ENCODE measurements at places on chromosomes 5 and 9.

DNA sequence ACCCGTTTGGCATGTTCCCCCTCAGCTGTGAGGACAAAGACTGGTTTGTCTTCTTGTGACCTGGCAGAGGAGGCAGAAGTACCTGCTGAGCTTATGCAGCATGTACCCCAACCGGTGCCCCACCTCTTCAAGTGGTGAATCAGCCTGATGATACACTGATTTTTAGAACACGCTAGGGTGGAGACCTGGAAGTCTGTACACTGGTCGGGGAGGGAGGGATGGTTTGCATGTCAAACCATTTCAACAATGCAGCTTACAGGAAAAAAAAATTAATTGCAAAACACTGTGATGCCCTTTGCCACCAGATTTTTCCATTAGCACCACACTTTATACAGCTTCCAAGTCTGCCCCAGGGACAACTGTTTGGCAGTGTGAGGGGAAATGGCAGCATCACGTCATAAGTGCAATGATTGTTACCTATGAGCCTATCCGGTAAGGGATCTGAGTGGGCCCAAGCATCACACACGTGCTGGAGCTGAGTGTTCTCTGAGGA is 155.1 kb upstream of the DMRT1 start:
- DNase-seq = no peak

- no peak for DNase-seq
Observed at GRCh38 chr5:149355688-149356087, 2.2 kb upstream of the PCYOX1L start.

GRCh38 chr9:73714294-73714693 is 562.6 kb downstream of the ANXA1 start:
- DNase-seq = no peak

DNA sequence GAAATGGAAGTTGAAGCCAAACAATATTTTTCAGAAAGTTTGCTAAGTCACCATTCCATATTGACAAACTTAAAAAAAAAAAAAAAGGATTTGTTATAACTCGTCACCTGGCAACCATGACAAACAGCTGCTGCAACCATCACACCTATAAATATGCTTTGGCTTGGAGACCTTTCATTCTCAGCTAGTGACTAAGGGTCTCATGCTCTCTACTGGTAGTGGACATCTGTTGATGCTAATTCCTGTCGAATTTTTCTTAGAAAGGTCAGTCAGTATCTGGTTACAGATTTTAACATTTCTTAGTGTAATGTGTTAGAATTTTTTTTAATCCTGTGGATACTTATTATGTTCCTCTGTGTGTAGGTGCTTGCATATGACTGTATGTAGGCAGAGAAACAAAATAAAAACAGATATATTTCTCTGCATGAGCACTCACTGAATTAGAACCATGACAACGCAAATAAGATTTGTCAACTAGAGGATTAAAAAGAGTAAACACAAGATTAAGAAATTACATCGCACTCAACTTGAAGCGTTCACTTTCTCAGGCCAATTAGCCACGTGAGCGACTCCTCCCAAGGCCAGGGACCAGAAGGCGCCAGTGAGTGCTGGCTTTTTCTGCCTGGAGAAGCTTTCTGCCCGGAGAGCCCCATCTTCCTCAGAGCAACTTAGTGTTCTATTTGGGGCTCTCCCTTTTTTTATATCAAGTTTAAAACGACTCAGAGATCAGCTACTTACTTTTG is 27.0 kb upstream of the ZNF622 start:
- no peak for DNase-seq

DNA sequence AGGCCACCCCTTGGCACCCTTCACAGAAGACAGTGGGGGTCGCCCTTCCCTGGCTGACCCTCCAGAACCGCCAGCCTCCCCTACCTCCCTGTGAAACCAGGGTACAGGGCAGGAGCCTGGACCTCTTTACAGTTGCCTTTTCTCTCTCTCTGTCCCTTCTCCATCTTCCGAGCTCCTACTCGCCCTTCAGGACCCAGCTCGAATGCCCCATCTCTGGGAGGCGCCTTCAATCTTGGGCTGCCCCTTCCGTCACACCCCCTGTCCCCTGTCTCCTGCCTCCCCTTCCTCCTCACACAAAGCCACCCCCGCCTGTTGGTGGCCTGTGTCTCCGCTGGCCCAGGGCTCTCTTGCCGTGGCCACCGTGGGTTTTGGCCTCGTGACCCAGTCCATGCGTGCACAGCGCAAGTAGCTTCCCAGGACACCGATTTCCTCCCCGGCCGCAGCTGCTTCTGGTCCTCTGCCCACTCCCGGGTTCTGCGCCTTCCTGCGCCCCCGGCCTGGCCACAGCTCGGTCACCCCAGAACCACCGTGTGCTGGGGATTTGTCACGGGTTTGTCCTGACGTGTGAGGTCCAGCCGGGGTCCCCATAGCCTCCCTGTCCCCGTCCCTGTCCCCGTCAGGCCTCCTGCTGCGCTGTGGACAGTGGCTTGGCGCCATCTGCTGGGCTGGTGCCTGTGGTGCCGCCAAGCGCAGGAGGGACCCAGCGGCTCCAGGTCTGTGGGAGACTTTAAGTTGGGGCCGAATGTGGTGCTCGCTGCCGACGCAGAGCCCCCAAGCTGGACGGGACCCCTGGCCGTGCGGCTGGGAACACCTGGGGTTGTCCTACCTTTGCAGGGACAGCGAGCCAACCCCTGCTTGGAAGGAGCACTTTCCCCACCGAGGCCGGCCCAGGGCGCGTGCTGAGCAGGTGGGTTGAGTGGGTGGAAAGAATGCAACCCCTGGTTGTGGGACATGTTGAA is 4.0 kb upstream of the TMEM250 start:
- DNase-seq = peak; percentile 86

DNA sequence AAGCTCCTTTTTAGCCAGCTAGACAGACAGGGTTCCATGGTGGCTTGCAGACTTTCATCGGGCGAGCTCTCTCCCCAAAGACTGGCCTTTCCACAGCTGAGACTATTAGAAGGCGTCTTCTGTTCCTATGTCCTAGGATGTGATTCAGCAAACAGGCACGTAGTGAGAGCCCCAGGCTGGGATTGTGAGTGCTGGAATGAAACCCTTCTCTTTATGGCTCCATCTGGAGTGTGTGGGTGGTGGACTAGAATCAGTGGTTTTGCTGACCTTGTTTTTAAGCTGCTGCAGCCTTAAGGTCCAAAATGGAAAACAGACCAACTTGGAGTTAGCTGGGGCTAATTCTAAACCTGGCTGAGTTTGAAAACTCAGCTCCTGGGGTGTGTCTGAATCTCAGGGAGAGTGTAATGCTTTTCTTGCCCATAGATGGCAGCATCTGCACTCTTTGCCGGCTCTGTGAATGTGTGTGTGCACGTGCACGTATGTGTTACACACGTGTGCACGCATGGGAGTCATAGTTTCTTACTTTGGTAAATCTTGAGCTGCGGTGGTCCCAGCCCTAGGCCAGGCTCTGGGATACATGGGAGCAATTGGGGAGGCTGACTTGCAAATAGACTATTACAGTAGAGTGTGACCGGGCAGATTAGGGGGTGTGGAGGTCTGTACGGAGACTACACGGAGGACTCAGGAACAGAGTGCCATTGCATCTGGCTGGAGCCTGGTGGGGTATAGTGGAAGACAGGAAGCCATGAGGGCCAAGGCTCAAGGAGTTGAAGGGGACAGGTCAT is 10.7 kb downstream of the GSN start:
- DNase-seq = peak; percentile 46

DNA sequence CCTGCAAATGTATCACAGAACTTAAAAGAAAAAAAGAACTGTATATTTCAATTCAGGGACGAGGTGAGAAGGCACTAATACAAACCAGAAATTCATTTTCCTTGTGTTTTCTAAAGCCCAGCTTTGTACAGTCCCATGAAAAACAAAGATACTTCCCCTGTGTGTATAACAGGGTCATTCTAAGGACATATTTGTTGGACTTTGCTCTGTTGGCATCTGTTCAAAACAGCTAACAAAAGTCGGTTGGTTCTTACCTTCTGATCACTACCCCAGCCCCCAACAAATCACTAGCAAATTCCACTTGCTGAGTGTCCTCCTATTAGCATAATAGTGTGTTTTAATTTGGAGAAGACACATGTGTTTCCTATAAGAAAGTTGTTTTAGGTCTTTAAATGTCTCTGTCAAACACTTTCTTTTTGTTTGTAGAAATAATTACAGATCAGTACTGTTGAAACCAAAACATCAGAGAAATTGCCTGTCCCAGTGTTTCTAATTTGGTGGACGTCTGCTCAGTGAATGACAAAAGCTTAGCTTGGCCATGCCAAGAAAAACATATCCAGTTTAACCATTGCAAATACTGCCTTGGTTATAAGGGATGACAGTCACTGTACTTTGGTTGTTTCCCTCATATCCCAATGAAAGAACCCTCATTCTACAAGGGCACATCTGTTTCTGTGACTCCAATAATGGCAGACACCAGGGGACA is 480.5 kb downstream of the EBF1 start:
- DNase-seq = no peak

DNA sequence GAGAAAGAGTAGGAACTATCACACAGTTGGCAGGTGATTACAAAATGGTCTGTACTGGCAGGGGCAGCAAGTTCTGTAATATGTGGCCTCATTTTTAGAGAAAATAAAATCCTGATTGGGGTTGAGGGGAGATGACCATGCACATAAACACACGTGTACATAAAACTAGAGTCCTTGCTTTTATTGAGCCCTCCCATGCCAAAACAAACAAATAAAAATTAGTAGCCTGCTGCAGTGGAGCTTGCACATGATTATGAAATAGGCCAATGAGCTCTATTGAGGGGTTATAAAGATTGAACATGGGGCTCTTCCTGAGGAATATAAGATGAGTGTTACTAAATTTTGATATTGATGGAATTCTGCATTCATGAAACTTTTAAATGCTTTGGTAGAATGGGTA is 248.4 kb downstream of the ELAVL2 start:
- no peak for DNase-seq

GRCh38 chr5:175479125-175479881 is 943 bp downstream of the SFXN1 start:
- no peak for DNase-seq

GRCh38 chr9:20041697-20042081 is 252.9 kb upstream of the SLC24A2 start:
- DNase-seq = no peak

GRCh38 chr9:110443866-110444220 is 106.2 kb upstream of the TXNDC8 start:
- no peak for DNase-seq

DNA sequence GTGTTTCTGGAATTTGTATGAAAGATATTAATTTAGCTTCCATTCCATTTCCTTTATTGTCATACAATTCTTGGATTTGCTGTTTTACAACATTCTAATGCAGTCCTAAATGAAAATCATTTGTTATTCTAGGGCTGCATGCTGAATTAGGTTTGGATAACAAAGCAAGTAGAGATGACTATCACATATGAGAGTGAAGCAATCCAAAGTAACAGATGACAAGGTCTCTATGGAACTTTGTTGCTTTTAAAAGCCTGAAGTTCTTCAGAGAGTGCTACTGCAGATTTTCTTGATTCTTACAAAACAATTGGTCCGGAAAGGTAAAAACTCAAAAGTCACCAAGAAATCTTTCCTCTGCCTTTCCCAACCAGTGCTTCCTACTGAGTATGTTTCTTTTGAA is 56.9 kb upstream of the VCAN start:
- no peak for DNase-seq

DNA sequence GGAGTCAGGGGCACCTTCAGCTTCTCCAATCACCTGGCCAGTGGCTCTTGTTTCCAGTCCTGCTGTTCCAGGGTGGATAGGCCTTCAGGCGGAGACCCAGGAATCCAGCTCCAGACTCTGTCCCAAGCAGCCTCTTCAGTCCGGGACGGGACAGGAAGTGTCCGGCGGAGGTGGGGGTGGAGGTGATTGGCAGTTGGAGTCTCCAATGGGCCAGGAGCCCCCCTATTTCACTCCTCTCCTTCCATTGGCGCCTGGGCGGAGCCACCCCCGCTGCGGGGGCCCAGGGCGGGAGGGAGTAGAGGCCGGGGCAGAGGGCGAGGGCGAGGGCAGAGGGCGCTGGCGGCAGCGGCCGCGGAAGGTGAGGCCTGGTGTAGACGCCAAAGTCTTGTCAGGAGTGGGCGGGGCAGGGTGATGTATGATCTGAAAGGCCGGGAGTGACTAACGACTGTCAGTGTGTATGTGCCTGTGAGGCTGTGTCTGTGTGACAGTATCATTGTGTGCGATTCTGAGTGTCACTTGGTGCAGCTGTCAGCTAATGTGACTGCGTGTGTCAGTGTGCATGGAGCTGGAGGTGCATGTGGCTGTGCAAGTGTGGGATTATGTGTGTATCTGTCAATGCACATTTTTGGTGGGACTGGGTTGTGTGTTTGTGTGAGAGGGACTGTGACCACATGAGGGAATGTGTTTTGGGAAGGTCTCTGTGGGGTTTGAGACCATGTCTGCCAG is at the start of gene IL11RA:
Gene IL11RA, plus strand, starts transcription at position 310 of the 726 bp plus-strand sequence. CDS start 3,033 bp downstream, outside the sequence.
- no peak for DNase-seq

- DNase-seq = no peak
Observed at GRCh38 chr5:113182658-113183344, 206.2 kb downstream of the DCP2 start.

DNA sequence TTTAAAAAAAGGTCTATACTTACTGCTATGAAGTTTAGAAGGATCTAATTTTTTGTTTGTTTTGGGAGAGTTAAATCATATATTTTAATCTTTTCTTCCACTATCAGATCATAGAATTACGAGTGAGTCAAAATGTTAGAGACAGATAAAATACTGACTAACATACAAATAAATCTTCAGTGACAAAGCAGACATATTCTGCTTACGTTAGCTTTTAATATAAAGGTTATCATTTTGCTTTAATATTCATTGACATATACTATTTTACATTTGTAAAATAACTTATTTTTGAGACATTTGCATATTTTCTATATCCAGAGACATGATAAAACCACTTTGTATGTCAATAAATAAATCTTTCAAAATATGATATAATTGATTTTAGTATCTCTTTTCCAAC is 64.6 kb upstream of the GABRA1 start:
- DNase-seq = no peak

- no peak for DNase-seq
Observed at GRCh38 chr5:160306696-160307095, 5.7 kb downstream of the CCNJL start.

- no peak for DNase-seq
Observed at GRCh38 chr9:122807271-122807900, 7.5 kb downstream of the OR1K1 start.

- no peak for DNase-seq
Observed at GRCh38 chr5:131324303-131324702, 60.5 kb downstream of the CDC42SE2 start.

GRCh38 chr9:23822261-23823169 is 3.5 kb downstream of the ELAVL2 start:
- DNase-seq = no peak

DNA sequence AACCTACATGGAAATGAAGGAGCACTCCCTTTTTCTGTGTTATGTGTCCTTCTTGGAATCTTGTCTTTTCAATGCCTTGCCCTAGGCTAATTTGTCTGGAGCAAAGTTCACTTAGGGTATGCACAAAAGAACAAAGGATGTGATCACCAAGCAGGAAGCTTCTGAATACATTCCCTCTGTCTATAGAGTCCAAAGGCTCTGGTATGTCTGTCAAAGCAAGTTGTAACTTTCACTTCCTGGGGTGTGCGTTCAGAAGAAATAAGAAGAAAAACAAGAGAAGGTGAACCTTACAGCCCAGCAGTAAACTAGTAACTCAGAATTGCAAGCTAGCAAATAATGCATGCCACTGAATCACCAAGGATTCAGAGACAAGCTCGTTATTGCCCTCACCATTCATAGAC is 31.7 kb upstream of the CDH6 start:
- no peak for DNase-seq

Data from CD4-positive, alpha-beta T cell (primary cell).